ENCODE measurements at places on chromosomes 4 and X.

GRCh38 chr4:73309211-73309610 lies 50.6 kb upstream of the ANKRD17 start:
- DNase-seq = no peak

DNA sequence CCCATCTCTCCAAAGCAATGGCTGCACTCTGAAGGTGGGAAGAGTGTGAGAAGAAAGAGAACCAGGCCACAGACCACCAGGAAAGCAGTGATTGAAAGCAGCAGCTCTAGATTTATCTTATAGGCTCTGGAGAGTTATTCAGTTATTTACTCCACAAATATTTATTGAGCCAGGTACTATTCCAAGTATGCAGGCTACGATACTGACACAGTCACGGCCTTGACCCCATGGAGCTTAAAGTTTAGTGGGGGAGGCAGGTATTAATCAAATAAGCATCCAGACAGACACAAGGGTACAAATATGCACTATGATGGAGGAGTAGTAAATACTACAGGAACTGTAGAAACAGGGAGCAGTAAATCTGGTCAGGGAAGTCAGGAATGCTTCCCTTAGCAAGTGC lies 2.8 kb downstream of the TMEM185A start:
- DNase-seq = no peak

GRCh38 chrX:152177052-152177451 lies 38.7 kb upstream of the MAGEA10 start:
- DNase-seq = no peak

DNA sequence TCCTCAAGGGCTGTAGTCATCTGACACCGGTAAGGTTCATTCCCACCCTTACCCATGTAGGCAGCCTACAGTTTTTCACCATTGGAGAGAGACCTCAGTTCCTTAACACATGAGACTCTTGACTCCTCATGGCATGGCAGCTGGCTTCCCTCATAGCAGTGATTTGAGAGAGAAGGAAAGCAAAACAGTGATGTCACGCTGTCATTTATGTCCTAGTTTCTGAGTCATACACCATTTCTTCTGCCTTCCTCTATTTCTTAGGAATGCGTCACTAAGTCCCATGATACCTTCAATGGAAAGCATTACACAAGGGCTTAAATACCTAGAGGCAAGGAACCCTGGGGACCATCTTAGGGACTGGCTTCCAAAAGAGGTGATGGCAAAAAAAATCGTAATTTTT lies 226.1 kb downstream of the SPCS3 start:
- DNase-seq = no peak

DNA sequence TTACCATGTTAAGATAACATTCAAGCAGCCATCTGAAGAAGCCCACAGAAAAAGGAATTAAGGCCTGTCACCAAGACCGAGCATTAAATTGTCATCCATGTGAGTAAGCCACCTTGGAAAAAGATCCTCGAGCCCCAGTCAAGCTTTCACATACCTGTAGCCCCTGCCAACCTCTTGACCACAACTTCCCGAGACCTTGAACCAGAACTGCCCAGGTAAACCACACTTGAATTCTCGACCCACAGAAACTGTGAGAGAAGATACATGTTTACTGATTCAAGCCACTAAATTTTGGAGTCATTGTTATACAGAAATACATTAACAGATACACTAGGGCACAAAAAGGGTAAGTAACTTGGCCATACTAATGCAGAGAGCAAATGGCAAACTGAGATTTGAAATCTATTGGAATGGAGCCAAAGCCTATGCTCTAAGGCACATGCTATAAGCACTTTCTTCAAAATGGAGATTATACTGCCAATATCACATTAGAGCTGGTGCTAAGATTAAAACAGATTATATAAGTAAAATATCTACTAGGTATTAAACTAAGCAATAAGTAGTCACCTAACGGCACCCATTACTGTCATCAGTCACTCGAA lies 49.5 kb downstream of the FAM13A start:
- no peak for DNase-seq

DNA sequence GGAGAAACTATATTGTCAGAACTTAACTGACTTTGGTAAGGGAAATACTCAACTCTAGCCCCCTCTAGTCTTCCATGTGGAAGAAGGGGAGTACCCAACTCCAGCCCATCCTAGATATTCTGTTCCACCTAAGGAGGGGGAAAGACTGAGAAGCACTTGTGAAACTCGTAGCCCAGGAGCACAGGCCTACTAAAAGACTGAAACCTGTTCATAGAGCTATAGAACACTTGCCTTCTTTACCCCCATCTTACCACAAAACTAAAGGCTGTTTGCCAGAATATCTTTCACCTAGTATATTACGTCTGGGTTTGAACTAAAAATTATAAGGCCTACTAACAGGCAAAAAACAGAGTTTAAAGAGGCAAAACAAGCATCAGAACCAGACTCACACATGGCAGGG lies 15.5 kb downstream of the CLDN22 start:
- DNase-seq = no peak

Data from DMS79 (cell line).